ENCODE measurements at places on chromosomes 2 and 18.

- DNase-seq = peak; percentile 56
Measured at GRCh38 chr18:58496937-58497336, 132.0 kb downstream of the ALPK2 start.

- peak; percentile 32 for DNase-seq
Measured at GRCh38 chr2:15041429-15041837, 408.9 kb downstream of the LRATD1 start.

- no peak for DNase-seq
Measured at GRCh38 chr2:226050822-226051221, 651.3 kb downstream of the NYAP2 start.

GRCh38 chr18:77905449-77906055 lies 655.9 kb downstream of the GALR1 start:
- DNase-seq = no peak

GRCh38 chr18:59900222-59901128 lies 679 bp downstream of the PMAIP1 start:
- DNase-seq = peak; percentile 94

DNA sequence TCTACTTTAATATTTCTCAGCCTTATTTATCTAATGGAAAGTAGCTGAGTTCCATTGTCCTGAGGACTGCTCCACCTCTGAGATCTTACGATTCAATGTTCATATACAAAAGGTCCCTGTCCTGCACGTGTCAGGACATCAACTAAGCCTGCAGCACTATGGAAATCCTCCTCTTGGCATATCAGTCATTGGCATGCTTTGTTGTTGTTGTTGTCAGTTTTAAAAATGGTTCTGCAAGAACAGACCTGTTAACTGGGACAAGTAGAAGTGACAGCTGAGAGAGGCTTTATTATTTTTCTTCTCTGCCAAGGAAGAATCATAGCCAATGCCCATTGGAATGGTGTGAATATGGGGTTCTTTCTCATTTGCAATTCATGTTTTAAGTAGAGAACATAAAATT lies 450.1 kb upstream of the PKDCC start:
- DNase-seq = no peak

- no peak for DNase-seq
Measured at GRCh38 chr18:35236571-35237363, 4.1 kb upstream of the ZNF397 start.

GRCh38 chr18:25587545-25587944 lies 235.6 kb upstream of the ZNF521 start:
- DNase-seq = no peak

DNA sequence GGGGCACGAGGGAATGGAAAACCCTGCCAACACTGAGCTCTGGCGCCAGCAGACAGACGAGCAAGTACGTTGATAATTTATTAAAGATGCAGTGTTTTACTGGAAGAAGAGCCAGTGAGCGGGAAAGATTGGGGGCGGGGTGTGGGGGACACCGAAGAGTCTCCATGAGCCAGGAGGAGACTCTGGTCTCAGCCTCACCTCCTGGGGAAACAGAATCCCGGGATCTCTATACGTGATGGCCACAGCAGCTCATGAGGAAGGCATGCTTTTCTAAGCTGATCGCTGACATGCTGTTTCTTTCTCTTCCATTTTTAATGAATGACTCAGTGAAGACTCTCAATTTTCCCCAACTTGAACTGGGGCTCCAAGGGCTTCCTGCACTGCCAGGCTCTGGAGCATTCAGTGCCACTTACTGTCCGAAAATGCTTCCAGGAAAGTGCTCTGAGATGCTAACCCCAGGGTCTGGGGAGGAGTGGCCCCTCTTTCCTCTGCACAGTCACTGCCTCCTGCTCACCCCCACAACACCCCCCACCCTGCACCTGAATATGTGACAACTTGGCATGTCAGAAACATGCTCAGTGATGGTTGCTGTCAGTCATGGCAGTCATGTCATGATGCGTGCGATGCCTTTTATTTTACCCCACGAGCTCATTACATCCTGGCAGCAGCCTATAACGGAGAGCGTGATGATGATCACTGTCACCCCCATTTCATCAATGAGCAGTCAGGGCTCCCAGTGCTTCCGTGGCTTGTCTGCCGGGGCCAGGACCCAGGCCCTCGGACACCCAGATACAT lies 164.2 kb upstream of the CAPN13 start:
- DNase-seq = no peak

DNA sequence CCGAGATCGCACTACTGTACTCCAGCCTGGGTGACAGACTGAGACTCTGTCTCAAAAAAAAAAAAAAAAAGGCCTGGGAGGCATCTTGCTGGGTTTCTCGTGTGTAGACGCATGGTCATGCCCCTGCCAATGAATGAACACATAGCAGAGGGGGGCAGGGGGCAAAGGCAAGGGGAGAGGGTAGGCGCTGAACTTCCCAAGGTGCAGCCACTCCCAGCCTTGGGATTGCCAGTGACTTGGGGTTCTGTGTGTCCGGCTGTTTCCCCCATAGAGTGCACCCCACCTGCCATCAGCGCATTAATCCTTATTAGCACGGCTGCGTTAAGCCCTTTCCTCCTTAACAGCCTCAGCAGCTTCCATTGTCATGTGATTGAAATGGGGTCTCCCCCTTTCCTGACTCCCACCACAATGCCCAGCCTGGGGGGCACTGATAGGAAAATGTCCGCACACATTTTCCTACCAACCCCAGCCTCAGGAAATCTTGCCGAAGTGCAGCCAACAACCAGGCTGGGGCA lies 225.8 kb downstream of the CELF4 start:
- DNase-seq = no peak

DNA sequence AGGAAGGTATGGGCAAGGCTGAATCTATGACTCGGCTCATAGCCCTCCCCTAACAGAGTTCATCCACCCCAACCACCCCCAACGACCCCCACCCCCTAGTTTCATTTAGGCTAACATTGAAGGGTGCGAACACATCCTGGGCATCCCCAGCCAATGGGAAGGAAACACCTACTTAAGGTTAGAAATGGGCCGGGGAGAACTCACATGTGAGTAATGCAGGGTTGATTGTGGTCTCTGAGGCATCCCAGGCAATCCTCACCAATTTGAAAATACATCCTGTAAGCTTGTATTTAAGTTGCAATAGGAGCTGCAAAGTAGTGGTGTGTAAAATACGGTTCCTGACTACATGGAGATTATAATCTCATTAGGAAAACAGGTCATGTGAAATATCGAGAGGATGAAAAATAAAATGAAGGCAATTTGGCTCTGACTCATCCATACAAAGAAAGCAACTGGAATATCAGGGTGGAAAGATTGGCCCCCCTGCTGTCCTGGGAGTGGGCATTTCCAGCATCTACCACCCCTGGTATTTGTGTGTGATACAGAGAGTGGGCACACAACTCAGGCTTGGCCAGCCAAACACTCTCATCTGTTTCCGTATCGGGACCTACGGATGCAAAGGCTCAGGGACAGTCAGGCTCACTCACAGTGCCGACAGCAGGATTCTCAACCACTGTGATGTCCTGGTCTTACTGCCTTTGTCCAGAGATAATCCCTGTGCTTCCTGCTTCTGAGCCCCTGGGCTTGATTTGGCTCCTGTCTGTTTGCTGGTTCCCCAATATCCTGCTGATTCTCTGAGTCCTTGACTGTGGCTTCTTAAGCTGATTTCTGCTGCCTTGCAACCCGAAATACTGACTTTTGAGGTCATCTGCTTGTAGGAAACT lies 90.0 kb upstream of the NCKAP5 start:
- no peak for DNase-seq

DNA sequence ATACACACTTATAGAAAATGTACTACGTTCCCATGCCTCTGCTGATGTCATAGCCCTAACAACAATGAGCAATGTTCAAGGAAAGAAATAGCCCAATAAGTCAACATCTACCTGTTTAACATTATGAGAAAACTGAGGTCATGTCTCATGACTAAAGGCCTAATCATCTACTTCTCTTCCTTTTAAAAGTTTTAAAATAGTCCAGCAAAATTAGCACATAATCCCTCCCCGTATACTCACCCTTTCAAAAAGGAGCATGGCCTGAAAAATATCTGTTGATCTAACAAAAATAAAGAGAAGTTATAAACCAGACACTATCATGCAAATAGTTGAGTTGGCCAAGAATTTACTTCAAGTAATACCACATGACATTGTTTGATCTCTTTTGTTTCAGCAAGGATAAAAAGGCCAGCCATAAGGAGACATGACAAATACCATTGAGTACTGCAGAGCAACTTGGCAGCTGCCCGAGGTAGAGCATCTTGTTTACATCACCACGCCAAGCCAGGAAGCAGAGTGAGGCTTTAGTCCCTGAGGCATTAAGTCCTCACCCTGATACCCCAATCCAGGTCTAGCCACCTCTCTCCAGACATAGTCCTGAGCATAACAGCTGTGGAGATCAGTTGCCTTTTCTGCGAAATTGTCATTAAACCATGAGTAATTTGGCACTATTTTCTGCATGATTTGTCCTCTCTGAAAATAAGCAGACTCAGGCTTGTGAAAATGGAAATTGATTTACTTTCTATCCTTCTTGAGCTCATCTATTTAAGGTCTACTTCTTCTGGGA lies 137.4 kb upstream of the ETAA1 start:
- DNase-seq = no peak

GRCh38 chr2:23571527-23572282 lies 186.7 kb downstream of the KLHL29 start:
- no peak for DNase-seq

- no peak for DNase-seq
Measured at GRCh38 chr2:197145471-197146056, 165.0 kb downstream of the ANKRD44 start.

DNA sequence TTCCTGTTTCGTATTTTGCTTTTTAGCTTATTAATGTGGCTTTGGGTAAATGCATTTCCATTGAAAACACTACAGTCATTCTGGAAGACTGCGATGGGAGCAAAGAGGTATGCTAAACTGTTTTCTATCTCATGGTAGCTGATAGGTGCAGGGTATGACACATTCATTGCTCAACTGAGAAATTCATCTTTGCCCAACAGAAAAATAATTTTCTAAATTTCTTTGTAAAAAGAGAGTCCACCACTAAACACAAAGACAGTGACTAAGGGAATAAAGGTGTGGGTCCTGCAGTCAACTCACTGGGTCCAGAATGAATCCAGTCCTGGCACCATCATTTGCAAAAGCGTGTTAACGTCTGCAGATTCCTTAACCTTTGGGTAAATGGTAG lies 19.9 kb downstream of the ERMN start:
- DNase-seq = no peak

DNA sequence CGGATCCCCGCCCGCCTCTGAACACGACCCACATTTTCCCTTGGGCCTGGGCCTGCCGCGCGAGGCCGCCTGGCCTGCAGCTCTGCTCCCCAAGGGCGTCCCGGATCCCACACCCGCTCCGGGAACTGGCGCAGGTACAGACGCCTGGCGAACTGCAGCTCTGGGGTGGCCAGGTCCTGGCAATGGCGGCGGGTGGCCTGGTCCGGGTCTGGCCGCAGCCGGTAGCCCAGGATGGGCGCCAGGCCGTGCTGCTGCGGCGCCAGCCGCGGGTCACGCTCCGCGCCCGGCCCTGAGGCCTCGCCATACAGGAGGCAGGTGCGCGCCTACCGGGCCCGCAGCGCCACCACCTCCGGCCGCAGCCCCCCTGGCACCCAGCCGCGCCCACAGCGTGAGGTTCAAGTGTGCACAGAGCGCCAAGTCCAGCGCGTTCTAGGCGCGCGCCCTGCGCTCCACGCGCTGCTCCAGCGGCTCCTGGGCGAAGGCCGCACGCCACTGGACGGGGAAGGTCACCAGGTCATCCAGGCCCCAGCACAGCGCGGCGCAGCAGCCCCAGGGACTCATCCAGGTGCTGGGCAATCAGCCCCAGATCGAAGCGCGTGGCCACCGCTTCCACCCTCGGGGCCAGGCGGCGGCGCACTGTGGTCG lies 9.5 kb downstream of the AQP12A start:
- no peak for DNase-seq

- peak; percentile 70 for DNase-seq
Measured at GRCh38 chr2:201642579-201643215, 606 bp downstream of the TMEM237 start.

- no peak for DNase-seq
Measured at GRCh38 chr2:84838434-84839145, 42.3 kb downstream of the TRABD2A start.

DNA sequence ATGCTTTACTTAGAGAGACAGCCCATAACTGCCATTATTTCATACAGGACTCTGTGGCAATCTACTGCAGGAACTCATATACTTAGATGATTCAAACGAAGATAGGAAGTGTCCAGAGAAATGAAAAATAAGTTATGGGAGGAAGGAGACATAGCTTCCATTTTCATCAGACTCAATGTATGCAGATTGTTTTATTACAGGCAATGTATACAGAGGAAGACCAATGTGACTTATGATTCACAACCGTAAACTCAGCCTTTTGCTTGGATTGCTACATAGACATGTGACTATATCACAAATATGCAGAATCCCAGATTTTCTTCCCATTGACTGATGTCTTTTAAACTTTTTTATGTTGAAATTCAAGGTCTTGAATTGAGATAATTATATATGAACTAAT lies 793.4 kb downstream of the SATB2 start:
- DNase-seq = no peak

GRCh38 chr2:189379287-189379630 lies 62.0 kb upstream of the WDR75 start:
- DNase-seq = no peak

DNA sequence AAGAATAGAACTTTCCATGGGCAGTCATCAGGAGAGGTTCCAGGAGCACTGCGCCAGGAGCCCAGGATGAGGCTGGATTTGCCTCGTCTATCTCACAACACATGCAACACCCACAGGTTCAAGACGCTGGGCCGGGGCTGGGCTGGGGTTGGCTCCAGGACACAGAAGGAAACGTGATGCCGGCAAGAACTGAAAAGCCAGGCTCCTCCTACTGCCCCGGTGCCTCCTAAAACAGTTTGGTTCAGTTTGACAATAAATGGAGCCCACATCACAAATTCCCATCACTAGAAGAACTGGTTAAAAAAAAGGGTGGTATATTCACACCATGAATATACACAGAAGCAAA lies 75.9 kb downstream of the INHBB start:
- no peak for DNase-seq

DNA sequence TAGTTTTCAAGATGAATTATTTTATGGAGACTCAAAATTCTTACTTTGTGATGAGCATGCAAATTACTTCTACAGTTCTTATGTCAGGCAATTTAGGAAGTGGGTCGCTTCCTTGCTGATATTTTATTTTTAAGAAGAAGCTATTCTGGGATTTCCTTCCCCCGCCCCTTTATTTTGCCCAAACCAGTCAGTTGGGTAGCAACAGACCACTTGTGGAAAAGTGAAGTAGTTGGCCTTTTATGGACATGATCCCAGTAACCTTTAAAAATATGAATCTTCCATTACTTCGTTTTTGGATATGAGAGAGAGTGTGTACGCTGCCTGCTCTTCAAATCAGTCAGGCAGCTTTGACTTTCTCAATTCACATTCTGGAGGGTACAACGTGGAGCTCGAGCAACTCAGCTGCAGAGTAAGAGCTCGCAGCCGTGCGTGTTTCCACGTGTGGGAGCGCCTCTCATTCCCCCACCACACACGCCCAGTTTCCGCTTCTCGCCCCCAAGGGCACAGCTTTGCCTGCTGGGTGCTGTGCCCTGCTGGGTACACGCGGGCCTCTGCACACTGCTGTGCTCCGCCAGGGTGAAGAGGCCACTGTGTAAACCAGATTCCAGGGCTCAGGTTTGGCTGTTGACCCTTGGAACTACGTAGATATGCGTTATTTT lies 92.6 kb downstream of the ITGB1BP1 start:
- no peak for DNase-seq

Data from NCI-H1417 (cell line).